Naive thymus-derived CD4-positive, alpha-beta T cell (primary cell): ENCODE measurements at places on chromosomes 16 and 17.
A peak's percentile ranks its signal among the peaks of the same experiment; 100 is the strongest.

GRCh38 chr17:80529104-80529903, 15.3 kb upstream of the RPTOR start:
- DNase-seq, result no peak

GRCh38 chr17:55264645-55265298, at the start of gene HLF:
Gene HLF, plus strand, starts transcription at chr17:55264960. Its CDS starts 525 bp downstream, at chr17:55265485.
- DNase-seq, result peak; percentile 50

GRCh38 chr17:32443827-32444300, 446 bp upstream of the PSMD11 start:
- no peak for DNase-seq

- no peak for DNase-seq
Measured at GRCh38 chr17:78316867-78317789, 42.7 kb downstream of the SOCS3 start.

DNA sequence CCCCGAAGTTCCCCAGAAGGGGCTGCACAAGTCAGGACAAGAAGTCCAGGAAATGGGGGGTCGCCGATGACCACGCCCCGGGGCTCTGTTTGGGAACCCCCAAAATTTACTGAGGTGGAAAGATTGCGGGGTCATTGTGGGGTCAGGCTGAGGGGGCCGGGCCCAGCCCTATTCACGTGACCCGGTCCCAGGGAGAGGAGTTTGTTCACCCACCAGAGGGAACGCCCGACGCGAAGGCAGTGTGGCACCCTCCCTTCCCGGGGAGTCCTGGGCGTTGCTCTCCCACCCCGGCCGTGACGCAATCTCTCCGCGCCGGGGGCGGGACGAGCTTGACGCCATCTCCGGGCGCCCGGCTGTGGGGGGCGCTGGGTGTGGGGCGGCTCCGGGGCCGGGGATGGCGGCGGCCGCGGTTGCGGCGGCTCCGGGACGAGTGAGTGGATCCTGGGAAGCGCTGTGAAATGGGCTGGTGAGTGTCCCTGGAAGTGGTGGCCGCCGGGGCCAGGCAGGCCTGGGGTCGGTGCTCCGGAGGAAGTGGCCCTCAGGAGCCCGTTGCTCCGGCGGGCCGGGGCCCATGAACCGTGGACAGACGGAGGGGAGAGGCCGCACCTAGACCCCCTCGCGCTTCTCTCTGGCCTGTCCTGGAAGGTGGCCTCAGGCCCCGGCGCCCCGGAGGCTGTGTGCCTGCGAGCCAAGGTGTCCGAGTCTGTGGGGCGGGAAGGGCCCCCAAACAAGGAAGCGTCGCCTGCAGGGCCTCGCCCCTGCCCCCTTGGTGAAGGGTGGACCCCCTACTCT, at the start of gene ATXN1L:
Gene ATXN1L (plus strand): TSS at position 338 of the 792 bp plus-strand sequence. CDS start 3,765 bp downstream, outside the sequence.
- DNase-seq, result peak; percentile 100

DNA sequence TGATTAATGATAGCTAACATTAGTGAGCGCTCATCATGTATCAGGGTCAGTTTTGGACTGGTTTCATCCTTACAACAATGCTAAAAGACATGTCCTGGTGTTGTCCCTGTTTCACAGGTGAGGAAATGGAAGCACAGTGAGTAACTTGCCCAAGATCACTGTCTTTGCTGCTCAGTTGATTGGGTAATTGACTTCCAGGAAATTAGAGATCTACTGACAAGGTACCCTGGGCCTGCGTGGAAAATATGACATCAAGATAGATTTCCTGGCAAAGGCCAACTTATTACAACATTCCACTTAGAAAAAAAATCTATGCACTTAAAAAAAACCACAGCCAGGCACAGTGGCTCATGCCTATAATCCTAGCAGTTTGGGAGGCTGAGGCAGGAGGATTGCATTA, 96.3 kb downstream of the CYLD start:
- no peak for DNase-seq

DNA sequence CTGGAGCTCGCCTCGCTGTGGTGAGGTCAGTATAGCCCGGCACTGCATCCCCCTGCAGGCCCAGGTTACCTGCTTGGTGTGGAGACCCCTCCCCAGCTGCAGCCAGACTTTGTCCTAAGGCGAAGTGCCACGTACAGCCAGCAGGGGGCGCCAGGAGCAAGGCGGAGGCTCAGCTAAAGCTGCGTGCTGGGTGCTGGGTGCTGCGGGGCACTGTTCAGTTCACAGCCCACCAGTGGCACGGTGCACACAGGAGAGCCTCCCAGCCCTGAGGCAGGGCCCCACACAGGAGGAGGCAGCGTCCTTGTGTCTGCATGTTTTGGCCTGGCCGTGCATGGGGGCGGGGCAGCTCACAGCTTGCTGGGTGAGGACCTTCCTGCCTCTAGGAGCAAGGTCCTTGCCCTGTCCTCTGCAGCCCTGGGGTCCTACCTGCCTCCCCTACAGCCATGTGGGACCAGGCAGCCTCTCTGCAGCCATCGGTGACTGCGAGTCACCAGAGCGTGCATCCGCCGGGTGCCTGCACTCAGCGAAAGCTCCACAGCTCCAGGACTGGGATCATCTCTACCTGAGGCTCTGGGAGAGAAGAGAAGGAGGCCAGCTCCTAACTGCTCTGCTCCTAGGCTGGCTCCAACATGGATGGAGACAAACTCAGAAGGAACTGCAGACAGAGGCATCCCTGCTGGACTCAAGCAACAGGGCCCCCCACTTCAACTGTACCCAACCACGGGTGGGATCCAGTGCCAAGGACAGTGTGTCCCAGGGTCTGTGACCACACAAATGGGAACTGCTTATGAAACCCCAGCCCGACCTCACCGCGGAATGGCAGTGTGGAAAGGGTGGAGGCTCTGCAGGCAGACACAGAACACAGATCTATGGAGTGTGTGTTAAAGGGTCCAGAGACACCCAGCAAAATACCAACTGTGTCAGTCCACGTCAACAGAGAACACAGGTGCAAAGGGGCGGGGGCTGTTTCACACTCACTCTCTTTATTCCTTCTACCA, 19.0 kb downstream of the SLC7A5 start:
- DNase-seq, result peak; percentile 77

DNA sequence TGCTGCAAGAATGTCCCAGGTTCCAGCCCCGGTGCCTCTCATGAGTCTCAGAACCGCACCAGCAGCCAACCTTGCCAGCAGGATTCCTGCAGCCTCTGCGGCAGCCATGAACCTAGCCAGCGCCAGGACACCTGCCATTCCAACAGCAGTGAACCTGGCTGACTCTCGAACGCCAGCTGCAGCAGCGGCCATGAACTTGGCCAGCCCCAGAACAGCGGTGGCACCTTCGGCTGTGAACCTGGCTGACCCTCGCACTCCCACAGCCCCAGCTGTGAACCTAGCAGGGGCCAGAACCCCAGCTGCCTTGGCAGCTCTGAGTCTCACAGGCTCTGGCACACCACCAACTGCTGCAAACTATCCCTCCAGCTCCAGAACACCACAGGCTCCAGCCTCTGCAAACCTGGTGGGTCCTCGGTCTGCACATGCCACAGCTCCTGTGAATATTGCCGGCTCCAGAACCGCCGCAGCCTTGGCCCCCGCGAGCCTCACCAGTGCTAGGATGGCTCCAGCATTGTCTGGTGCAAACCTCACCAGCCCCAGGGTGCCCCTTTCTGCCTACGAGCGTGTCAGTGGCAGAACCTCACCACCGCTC, 9.8 kb downstream of the ELOB start:
- DNase-seq, result no peak

GRCh38 chr16:62661435-62661834, 625.2 kb upstream of the CDH8 start:
- DNase-seq, result no peak

DNA sequence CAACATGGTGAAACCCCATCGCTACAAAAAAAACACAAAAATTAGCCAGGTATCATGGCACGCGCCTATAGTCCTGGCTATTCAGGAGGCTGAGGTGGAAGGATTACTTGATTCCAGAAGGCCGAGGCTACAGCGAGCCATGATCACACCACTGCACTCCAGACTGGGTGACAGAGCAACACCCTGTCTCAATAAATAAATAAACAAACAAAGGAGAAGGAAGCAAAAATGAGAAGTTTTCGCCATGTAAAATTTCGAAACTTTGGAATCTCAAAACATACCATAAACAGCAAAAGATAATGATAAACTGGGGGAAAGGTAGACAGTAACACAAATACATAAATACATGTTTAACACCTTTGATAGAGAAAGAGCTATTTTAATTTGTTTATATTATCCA, 130.9 kb downstream of the ZFHX3 start:
- DNase-seq, result no peak

DNA sequence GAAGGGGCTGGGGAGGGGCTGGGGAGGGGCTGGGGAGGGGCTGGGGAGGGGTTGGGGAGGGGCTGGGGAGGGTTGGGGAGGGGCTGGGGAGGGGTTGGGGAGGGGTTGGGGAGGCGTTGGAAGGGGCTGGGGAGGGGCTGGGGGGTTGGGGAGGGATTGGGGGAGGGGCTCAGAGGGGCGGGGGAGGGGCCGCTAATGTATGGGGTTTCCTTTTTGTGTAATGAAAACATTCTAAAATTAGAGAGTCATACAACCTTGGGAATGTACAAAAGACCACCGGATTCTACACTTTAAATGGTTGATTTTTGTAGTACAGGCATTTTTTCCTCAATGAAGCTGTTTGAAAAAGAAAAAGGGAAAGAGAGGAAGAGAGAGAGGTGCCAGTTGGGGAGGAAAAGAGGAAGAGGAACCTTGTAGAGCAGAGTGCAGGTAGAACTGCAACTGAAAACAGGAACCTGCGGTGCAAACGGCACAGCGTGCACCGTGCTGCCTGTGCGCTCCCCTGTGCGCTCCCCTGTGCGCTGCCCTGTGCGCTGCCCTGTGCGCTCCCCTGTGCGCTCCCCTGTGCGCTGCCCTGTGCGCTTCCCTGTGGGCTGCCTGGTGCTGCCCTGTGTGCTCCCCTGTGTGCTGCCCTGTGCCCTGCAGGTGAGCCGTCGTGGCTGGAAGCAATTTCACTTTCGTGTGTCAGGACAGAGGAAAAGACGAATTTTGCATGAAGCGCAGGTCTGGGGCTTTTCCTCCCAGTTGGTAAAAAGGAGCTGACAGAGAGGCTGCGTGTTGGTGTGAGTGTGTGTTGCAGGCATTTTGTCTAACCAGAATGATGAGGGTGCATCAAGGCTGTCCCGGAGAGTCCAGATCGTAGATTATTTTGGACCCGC, 40.8 kb downstream of the METRNL start:
- DNase-seq, result no peak

DNA sequence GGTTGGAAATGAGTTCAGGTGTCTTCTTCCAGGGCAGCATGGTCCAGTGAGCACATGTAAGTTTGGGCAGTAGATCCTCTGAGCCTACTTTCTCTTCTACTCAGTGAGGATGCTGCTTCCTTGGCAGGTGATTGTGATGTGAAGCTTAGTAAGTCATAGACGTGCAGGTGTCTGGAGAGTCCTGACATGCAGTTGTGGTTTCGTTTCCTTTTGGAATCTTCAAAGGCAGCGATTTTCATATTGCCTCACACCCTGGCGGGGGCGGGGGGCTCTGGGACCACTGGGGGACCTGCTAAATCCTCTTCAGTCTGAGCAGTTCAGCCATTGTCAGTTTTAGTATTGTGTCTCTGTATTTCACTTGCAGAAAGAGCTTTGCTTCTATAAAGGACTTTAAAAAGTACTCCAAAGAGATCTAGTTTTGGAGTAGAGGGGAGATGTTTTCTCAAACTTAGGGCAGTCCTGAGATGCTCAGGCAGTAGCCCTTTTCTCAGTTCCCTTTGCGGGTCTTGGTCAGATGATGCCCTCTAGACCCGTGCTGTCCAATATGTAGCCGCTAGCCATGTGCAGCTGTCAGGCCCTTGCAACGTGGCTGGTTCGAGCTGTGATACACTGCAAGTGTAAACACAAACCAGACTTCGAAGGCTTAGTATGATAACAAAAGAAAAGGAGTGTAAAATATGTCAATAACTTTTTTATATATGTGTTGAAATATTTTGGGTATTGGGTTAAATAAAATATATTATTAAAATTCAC, 4.0 kb upstream of the CDK5R1 start:
- no peak for DNase-seq

DNA sequence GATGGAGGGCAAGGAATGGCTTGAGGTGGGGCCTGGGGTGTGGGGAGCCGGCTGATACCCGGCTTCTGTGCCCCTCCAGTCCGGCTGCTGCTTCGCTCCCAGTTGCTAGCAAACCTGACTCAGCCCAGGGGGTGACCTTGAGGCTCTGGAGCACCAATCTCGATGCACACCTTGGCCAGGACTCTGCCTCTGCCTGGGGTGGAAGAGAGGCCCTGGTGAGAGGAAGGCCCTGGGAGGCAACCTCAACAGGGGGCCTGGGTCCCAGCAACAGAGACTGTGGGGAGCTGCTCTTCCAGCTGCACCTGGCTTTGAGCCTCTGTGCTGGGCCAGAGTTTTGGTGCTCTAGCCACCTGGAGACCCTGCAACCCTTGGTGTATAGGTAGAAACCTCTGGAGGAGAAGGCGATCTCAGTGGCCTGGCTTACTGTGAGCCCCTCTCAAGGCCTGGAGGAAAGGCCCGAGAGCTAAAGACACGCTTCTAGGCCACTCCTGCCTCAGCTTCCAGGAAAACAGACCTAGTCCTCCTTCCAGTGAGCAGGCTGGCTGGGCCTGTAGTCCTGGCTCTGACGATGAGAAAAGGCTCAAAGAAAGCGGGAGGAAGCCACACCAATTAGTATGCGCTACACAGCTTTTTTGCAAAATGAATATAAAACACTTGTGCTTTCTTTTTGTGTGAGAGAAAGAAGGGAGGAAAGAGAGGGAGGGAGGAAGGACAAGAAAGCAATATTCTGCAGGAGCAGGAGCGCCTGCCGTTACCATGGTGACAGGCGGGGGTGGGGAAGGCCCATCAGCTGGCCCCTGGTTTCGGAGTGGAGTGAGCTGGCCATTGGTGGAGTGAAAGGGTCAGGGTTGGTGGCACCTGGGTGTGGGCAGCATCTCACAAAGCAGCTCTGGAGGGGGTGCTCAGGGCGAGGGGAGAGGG, 51.0 kb downstream of the VAC14 start:
- DNase-seq, result no peak

DNA sequence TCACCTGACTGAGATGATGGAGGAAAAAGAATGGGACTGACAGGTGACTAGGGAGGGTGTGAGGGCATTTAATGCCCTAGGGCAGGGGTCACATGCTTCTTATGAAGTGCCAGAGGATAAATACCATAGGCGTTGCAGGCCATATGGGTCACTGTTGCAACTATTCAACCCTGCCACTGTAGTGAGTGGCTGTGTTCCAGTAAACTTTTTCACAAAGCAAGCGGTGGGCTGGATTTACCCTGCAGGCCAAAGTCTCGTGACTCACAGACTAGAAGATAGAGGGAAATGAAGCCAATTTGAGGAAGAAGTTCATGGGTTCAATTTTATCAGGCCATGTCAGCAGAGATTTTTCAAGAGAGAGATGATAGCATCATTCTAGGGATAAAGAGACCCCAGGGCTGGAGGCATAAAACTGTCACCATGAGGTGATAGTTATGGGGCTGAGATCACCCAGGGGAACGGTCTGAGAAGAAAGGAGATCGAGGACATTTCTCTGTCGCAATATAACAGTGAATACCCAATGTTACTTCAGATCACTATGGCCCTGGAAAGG, 8.6 kb downstream of the ARHGAP17 start:
- no peak for DNase-seq

DNA sequence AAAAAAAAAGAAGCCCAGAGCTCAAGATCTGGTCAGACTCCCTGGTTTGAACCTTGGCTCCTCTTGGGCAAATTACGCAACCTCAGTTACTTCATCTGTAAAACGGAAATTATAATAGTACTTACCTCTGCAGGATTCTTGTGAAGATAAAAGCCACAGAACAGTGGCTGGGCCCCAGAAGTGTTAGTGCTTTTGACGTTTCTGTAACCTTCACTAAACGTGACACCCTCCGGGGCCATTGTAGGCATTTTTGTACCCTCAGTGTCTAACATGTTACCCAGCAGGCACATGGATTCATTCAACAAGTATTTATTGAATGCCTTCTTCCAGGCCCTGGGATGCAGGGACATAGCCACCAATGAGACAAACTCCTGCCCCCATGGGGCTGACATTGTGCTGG, 58.0 kb downstream of the PITPNC1 start:
- peak; percentile 51 for DNase-seq

GRCh38 chr16:8964462-8964861, 756 bp upstream of the USP7 start:
- DNase-seq, result no peak
